Stimulated activated CD8-positive, alpha-beta memory T cell treated with anti-CD3 and anti-CD28 coated beads, Interleukin-7, amount 100 ng/mL, for 24 hours (primary cell): ENCODE measurements at places on chromosomes 12 and 14.

- DNase-seq, result no peak
Measured at GRCh38 chr14:95490138-95490509, 26.3 kb downstream of the SYNE3 start.

DNA sequence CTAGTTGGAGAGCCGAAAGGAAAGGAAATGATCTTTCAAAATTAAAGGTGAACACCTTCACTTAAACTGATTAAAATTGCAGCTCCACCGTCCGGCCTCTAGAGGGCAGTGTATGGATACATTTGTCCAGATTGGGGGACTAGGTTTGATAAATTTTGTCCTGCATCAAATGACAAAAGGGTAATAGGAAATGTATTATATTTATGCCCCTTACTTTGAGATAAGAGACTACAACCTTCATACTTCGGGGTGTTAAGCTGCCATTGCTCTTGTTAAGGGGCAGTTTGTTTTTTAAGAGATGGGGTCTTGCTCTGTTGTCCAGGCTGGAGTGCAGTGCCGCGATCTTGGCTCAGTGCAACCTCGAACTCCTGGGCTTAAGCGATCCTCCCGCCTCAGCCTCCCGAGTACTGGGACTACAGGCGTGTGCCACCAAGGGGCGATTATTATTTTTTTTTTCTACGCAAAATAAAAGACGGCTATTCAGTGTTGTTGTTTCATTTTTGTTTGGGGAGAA lies 818 bp upstream of the SUOX start:
- no peak for DNase-seq

DNA sequence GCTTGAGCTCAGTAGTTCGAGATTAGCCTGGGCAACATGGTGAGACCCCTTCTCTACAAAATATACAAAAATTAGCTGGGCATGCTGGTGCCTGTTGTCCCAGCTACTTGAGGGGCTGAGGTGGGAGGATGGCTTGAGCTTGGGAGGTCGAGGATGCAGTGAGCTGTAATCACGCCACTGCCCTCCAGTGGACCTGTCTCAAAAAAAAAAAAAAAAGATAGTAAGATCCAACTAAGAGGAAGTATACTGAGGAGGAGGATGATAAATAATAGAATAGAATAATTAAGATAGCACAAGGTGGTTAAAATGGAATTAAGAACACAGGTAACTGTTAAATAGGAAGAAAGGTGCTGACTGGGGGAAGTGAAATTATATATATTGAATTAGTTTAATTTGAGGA lies 37.0 kb upstream of the BAZ1A start:
- no peak for DNase-seq

GRCh38 chr12:113469949-113470743 lies 1.5 kb downstream of the LHX5 start:
- no peak for DNase-seq

- no peak for DNase-seq
Measured at GRCh38 chr12:25135531-25136154, 59.3 kb downstream of the DNAI7 start.

DNA sequence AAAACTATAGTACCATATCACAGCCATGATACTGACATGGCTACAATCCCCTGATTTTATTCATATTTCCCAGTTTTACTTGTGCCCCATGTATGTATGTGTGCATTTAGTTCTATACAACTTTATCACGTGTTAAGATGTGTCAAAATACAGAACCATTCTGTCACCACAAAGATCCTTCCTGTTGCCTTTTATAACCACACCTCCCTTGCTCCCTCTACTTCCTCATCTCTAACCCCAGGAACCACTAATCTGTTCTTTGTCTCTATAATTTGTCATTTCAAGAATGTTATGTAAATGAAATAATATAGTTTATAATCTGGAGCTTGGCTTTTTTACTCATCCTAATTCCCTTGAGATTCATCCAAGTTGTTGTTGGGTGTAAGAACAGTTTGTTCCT lies 358.4 kb downstream of the DPF3 start:
- DNase-seq, result no peak

- no peak for DNase-seq
Measured at GRCh38 chr12:3629057-3629830, 123.7 kb downstream of the CRACR2A start.

DNA sequence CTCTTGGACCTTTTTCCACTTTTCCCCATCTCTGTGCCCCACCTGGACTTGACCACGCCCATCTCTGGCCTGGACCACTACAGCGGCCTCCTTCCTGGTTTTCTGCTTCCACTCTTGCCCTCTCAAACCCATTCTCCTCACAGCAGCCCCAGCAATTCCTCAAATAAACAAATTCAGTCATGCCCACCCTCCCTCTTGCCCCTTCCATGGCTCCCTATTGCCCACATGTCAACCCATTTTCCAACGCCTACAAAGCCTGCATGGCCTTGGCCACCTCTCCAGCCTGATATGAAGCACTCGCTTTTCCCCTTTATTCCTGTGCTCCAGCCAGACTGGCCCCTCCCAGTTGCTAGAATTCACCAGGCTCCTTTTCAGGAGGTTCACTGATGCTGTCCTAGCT lies 5.9 kb upstream of the OTUB2 start:
- DNase-seq, result no peak

DNA sequence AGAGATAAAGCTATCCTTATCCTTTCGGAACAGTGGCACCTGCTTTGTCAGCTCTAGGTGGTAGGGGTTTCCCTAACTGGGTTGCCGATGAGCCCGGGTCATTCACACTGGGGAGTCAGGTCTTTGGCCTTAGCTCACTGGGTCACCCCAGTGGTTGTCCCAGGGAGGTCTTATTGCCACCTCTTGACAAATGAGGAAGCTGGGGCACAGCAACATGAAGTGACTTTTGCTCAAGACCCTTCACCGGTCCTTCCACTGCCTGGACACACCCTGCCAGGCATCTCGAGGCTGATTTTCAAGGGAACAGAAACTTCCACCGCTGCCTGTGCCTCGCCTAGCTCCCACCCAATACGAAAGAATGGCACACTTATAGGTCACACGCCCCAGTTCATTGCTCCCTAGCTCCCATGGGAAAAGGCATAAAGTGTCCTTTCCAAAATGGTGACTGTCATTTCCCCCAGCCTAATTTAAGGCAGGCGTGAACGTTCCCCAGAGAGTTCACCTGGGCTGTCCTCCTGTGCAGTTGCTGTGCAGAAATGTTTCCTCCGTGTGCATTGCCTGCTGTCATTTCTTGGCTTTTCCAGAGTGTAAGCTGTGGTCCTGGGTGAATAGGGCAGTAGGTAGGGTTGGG lies 156.1 kb upstream of the CCND2 start:
- DNase-seq, result no peak

DNA sequence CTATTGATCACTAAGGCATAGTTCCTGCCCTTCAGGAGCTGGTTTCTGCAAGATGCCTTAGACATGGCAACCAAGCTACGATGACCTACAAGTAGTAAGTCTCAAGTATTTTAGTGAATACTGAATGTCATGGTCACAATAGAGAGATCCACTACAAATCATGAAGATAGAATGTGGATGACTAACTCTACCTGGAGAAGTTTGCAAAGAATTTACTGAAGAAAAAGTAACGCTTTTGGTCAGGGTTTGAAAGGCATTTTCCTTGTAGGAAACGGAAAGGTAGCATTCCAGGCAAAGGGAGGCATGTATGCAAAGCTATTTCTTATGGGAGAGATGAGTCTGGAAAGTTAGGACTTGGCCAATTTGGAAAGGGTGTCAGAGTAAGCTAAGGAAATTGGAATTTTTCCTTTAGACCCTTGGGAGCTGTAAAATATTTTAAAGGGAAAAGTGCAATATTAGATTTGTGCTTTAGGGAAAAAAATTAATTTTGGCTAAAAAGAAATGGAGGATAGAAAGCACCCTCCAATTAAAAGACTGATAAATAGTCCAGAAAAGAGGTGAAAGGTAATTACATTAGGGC lies 377.5 kb downstream of the EGLN3 start:
- no peak for DNase-seq

GRCh38 chr12:92556141-92556540 lies 146.6 kb upstream of the PLEKHG7 start:
- DNase-seq, result no peak

DNA sequence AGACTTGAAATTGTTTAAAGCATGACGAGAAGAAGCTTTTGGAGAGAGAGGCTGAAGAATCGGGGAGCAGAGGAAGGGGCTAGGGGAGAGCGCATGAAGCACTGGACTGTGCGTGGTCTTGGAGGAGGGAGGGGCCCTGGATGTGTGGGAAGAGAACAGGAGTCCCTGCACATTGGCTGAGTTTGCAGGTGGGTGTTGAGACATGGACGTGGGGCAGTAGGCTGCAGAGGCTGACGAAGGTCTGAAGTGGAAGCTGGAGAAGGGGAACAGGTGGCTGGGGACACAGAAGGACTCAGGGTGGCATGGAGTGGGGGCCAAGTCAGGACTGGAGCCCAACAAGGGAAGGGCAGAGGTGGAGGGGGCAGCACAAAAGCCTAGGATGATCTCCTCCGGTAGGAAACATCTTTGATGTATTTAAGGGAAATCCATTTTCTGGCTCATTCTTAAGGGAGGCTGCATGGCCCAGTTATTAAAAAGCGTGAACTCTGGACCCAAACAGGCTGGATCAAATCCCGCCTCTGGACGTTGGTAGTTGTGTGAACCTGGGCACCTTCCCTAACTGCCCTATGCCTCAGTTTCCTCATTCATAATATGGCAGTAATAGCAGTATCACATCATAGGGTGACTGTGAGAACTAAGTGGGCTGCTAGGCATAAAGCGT lies 29.0 kb downstream of the ADGRD1 start:
- no peak for DNase-seq

- no peak for DNase-seq
Measured at GRCh38 chr14:27410981-27411380, 813.1 kb upstream of the NOVA1 start.

- DNase-seq, result no peak
Measured at GRCh38 chr12:71092290-71092689, 65.5 kb downstream of the TSPAN8 start.

GRCh38 chr12:24373004-24373403 lies 423.5 kb upstream of the SOX5 start:
- no peak for DNase-seq

- no peak for DNase-seq
Measured at GRCh38 chr12:42426746-42427145, 100.8 kb downstream of the PPHLN1 start.

GRCh38 chr14:55671641-55672040 lies 91.6 kb downstream of the KTN1 start:
- no peak for DNase-seq

DNA sequence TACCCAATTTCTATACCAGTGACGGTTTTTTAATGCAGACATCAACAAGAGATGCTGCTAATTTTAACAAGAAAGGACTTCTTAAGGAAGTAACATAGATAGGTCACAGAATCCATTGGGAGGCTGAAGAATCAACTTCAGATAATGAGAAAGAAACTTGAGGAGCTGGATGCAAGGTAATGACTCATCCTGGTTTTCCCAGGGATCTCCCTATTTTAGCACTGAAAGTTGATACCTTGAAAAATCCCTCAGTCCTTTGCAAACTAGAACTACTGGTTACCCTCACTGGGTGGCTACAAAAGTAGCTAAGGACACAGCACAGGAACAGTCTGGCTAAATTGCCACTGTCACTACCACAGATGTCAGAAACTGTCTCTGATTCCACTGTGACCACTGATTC lies 561.9 kb downstream of the FLRT2 start:
- no peak for DNase-seq

DNA sequence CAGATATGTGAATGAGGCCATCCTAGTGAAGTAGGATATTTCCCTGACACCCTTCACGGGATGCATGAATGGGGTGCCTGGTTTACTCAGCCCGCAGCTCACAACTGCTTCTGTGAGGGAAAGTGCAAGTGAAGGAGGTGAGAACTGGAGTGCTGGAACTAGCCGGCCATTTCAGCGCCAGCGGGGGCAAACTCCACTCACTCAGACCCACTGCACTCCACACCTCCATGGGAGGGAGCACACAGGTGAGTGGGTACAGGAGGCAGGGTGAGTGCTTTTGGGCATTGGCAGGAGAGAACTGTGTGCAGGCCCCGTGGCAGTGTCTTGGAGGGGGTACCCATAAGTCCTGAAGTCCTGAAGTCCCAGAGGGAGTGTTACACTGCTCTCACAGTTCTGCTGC lies 1008.4 kb downstream of the SLC6A15 start:
- DNase-seq, result no peak

- no peak for DNase-seq
Measured at GRCh38 chr12:121132601-121133481, at the start of gene P2RX7. P2RX7 (plus strand) TSS chr12:121132876; CDS start chr12:121132971, 95 bp downstream.

DNA sequence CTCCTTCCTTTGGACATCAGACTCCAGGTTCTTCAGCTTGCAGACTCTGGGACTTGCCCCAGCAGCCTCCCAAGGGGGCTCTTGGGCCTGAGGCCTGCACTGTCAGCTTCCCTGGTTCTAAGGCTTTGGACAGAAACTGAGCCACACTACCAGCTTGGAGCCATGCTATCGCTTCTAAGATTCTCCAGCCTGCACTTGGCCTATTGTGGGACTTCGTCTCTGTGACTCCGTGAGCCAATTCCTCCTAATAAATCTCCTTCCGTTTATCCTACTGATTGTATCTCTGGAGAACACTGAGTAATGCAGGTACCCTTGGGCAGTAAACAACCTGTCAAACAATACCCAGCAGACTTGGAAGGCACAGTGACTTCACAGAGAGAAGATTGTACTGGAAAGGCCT lies 24.9 kb upstream of the RHOJ start:
- no peak for DNase-seq

DNA sequence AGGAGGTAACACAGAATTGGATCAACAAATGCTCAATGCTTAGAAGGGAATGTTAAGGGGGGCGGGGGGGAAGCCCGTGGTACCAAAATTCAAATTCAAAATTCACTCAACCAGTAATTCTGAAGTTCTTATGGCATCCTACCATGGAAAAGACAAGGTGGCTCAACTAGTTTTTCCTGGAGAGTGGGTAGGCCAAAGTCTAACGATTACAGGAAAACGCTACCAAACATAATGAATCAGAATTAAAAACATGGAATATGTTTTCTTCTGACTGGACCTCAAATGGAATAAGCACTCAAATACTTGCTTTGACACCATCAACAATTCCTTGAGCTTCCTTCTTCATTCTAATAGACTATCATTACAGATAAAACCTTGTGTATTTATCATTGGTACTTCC lies 2.3 kb downstream of the NACA start:
- DNase-seq, result no peak

GRCh38 chr12:4227046-4227445 lies 46.5 kb upstream of the CCND2 start:
- DNase-seq, result no peak

- no peak for DNase-seq
Measured at GRCh38 chr12:34598352-34598827, 576.1 kb downstream of the ALG10 start.

GRCh38 chr14:103087343-103087835 lies 3.4 kb downstream of the LBHD2 start:
- no peak for DNase-seq

DNA sequence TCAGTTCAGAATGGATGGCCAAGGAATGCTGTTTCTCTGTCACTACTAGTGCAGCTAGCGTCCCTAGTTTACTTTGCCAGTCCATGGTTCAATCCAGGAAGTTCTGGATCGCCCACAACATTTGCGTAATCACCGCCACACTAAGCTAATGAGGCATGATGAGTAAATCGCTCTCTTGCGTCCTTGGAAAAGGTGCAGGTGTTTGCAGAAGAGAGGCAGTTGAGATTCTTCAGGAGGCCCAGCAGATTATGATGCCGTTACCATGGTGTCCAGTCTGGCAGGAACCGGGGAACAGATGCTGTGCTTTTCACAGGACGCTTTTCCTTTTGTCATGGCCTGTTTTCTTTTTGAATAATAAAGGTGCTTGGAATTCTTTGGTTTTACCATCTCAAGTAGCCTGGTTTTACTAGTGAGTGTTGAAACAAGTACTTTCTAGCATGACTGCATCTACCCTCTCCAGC lies 9.0 kb downstream of the TPH2 start:
- DNase-seq, result no peak
